Activated CD4-positive, alpha-beta memory T cell treated with anti-CD3 and anti-CD28 coated beads for 36 hours (primary cell): ENCODE measurements at places on chromosomes 7 and 10. TPM values are rescaled to one million over a fixed set of nuclear protein-coding genes. Genes with fewer than 3 reads are reported as not detected.

DNA sequence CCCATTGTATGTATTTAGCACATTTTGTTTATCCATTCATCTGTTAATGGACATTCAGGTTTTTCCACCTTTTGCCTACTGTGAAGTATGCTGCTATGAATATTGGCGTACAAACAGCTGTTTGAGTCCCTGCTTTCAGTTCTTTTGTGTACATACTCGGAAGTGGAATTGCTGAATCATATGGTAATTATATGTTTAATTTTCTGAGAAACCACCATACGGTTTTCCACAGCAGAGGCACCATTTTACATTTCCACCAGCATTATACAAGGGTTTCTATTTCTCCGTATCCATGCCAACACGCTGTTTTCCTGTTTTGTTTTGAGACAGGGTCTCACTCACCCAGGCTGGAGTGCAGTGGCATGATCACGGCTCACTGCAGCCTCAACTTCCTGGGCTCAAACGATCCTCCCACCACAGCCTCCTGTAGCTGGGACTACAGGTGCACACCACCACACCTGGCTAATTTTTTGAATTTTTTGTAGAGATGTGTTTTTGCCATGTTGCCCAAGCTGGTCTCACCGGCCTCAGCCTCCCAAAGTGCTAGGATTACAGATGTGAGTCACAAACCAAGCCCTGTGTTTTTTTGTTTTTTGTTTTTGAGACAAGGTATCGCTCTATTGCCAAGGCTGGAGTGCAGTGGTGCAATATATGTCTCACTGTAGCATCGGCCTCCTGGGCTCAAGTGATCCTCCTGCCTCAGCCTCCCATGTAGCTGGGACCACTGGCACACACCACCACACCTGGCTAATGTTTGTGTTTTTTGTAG, 22.1 kb upstream of the FBXW4 start:
- peak; percentile 67 for DNase-seq

DNA sequence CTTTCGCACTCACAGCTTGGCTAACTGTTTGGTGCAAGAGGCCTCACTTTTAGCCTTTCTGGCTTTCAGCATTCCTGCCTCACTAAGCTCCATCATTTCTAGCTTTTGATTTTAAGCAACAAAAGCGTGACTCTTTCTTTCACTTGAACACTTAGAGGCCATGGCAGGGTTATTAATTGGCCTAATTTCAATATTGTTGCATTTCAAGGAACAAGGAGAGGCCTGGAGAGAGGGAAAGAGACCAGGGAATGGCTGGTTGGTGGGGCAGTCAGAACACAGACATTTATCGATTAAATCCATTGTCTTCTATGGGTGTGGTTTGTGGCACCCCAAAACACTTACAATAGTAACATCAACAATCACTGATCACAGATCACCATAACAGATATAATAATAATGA, 31.3 kb downstream of the CHST3 start:
- no peak for DNase-seq

- DNase-seq, result no peak
Measured at GRCh38 chr7:156509216-156509615, 131.4 kb upstream of the RNF32 start.

- peak; percentile 21 for DNase-seq
Measured at GRCh38 chr10:114874827-114875411, 53.3 kb downstream of the FHIP2A start.

DNA sequence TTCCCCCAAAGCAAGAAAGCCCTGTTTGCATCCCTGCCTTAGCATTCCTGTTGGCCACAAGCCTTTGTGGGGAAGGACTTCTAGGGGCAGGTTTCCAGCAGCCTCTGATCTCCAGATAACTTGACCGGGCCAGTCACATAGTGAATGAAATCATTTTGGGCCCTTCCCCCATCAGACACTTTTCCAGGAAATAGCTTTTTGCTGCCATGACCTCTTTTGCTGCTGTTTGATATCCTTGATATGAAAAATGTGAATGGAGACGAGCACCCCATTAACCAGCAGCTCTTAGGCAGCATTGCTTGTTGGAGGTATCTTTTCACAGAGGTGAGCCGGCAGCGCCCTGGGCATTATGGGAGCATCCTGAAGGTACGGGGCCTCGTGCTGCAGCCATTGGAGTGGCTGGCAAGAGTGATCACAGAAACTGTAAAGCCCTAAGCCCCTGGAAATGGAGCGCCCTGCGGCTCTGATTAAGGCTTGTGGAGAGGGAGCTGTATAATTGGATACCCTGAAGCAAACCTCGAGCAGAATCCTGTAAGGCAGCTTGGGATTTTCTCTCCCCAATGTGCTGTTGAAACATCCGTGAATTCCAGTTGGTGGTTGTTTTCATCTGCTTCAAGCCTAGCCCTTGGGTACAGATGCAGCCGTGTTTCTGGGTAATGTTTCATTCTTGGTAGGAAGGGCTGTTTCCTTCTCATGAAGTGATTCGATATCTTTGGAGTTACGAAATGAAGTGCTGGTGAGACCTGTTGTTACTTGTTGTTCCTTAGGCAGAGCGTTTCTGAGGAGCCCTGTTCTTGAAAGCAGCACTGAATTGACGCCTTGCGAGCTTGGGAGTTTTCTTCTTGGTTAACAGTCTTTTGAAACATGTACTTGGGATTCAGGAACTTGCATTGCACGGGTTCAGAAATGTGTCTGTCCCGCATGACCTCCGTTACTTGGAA, 179.0 kb downstream of the PTEN start:
- DNase-seq, result no peak

GRCh38 chr10:11866199-11866925, 43.2 kb downstream of the PROSER2 start:
- DNase-seq, result no peak

DNA sequence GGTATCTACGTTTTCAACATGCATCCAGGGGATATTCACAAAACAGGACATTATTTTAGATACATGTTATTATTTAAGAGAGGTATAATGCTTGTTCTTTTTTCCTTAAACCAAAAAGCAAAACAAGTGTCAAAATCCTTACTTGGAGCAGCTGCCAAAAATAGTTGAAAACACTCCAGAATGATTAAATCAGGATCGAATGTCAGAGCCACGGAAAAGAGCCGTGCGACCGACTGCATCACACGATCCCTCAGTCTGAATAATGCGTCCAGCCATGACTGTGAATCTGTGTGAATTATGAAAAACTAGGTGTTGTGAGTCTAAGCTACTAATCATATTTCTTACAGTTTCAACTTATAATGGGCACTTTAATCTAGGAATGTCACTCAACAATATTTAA, 126.0 kb downstream of the PARD3 start:
- DNase-seq, result no peak

- peak; percentile 93 for DNase-seq
Measured at GRCh38 chr10:14583252-14583651, 191.4 kb downstream of the FAM107B start.

DNA sequence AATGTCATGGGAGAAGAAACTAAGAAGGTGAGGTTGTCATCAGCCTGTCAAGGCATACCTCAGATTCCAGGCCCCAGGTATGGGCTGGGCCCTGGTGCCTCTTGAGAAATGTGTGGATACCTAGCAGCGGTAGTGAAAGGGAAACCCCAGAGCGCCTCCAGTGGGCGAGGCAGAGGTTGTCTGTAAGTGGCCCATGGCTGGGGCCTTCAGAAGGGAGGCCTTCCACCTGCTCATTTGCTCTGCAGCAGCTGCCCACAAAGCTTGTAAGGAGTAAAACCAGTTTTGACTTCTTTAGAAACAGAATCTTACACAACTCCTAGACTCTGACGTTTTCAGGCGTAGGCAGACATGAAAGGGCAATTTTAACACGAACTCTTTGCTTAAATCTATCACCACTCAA, 509.9 kb downstream of the PARD3 start:
- peak; percentile 27 for DNase-seq

DNA sequence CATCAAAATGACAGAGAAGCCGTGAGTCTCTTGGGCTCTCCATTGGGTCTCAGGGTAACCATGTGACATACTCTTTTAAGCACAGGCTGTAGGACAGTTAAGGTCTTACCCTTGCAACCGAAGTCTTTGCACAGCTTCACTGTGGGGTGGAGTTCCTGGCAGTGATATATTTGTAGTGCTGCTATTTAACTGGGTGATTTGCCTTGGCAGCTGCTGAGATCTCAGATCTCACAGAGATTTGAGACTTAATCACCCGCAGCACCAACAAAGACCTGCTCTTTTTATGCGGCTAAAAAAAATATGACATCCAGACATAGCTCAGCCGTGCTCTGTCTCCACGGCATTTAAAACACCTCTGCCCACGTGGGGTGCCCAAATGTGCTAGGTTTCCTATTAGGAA, 63.4 kb upstream of the NPTX2 start:
- DNase-seq, result no peak

GRCh38 chr10:128885573-128886555, 581.2 kb upstream of the MGMT start:
- DNase-seq, result no peak

GRCh38 chr10:123149568-123150270, 1.8 kb downstream of the HMX2 start:
- peak; percentile 59 for DNase-seq

DNA sequence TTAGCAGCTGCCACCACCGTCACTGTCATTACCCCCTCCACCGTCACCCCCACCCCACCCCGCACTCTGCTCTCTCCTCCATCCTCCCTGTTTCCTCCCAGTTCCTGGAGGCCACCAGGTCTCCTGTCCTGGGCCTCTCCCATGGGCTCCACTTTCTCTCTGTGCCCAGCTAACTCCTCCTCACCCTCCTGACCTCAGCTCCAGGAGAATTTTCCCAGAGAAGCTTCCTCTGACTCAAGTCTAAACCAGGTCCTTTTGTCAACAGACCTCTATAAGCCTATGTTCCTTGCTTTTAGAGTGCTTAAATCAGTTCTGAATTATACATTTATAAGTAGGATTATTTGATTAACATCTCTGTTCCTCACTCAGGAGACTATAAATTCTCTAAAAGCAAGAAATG, 150.0 kb downstream of the ARHGAP12 start:
- no peak for DNase-seq

DNA sequence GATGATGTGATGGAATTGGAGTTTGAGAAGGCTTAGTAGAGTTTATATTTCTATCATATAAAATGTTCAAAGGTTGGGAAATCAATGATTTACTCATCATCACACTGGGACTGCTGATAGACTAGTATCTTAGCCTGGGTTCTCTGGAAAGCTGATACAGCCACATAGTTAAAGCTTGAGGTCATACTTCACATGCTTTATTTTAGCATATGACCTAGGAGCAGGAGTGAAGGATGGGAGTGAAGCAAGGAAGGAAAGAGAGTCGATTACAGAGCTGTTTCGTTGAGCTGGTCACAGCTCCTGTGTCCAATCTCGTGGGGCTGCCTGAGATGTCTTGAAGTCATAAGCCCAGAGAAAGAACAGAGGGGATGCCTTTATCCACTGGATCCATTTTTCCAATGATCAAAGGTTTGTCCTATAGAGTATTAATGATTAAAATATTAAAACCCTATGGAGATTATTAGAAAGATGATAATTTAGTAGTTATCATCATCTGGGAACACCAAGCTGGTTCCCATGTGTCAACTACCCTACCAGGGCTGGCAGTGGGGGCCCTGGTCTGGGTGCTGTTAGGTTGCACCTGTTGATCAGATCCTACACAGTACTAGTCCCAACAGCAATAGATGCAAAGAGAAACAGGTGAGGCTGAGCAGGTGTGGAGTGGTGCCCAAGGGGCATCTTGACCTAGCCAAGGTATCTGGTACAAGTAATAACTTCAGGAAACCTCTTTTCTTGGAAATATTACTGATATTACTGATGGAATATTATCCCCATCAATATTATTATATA, 77.8 kb downstream of the BAMBI start:
- no peak for DNase-seq

DNA sequence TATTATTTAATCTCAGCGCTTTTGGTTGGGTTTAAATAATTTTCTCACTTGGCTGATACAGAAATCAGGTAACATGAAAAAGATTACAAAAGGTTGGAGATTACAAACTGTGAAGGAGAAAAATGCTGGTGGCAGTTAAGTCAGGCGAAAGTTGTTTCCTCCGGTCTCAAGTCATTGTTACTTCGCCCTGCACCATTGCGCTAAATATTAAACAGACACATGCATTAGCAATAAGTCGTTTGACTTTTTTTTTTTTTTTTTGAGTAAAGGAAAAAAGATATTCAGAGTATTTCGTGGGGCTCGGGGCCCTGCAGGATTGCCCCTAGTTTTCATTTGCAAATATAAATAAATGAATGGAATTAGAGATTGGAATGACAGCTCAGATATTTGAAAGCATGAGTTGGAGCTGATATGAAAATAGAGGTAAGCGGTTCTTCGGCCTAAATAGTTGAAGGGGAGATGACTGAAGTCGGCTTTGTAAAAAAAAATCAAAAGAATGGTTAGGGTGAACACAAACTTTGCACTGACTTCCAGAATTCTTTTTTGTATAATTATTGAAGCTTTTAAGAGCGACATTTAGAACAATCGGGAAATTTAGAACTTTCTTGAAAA, 914 bp downstream of the SDHAF3 start:
- no peak for DNase-seq

GRCh38 chr10:101536800-101537199, 51.3 kb downstream of the POLL start:
- no peak for DNase-seq

- no peak for DNase-seq
Measured at GRCh38 chr7:19017374-19017773, 100.1 kb downstream of the TWIST1 start.

DNA sequence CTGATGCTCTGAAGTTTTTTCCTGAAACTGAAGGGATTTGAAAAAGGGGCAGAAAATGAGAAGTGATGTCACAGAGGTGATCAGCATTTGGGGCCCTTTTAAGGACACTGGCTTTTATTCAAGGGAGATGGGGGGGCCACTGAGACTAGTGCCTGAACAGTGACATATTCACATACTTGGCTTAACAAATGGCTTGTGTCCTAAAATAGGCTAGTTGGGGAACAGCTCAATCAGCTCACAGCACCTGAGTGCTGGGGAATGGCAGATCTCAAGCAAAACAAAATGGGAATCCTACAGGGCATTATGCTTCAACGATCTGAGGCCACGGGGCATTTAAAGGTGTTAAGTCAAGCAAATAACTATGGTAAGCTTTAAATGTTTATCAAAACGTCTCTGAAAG, 90.1 kb downstream of the UBE2H start:
- no peak for DNase-seq

DNA sequence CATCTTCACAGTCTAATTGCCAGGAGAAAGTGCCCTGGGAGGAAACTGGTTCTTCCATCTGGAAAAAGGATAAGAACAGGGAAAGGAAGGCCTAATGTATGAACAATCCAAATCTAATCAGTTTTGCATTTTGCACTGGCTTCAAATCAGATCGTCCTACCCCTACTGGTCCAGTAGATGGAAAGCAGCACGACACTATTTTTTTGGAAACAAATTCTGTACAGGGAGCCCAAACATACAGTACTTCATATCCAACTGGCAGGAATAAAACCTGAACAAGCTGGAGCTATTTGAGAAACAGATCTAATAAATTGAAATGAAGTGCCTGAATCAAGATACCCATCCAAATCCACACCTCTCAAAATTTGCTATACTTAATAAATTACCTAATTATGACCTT, 36.5 kb downstream of the ETV1 start:
- no peak for DNase-seq

- peak; percentile 48 for DNase-seq
Measured at GRCh38 chr10:110525349-110526260, 27.9 kb downstream of the DUSP5 start.

- no peak for DNase-seq
Measured at GRCh38 chr10:1611936-1612550, 125.3 kb downstream of the ADARB2 start.

GRCh38 chr7:148402159-148402558, 188.4 kb upstream of the C7orf33 start:
- no peak for DNase-seq

GRCh38 chr7:157035302-157035701, 24.8 kb upstream of the MNX1 start:
- DNase-seq, result no peak

WEE2 gene
- not detected for total RNA-seq

ANKRD30A gene
- not detected for total RNA-seq

EEF1AKMT2 gene
- 33.1 TPM for total RNA-seq

AKAP9 gene
- 25.3 TPM for total RNA-seq
